NCI-H2107 (cell line): ENCODE measurements at places on chromosomes 16 and 17.

- no peak for DNase-seq
These were observed at the start of gene CD300E for GRCh38 chr17:74623693-74624093. Gene CD300E (minus strand): TSS chr17:74623738. CDS start chr17:74623621, 117 bp downstream.

DNA sequence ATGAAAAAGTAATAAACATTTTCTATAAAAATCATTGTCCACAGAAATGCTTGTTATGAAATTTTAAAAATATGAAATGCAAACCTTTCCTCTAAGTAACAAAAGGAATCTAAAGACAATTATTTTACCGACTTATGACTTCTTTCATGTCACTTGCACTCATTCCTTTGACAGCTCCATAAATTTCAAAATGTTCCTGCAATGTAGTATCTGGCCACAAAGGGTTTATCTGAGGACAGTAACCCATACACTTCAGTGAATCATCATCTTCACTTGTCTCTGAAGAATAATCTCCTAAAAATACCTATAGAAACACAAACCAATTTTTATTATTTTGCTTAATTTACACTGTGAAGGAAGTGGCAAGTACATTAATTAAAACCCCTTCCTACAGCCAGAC lies 25.6 kb upstream of the ABCA10 start:
- no peak for DNase-seq

- no peak for DNase-seq
These were observed 354.1 kb upstream of the TNRC6C start for GRCh38 chr17:77604301-77604972.

DNA sequence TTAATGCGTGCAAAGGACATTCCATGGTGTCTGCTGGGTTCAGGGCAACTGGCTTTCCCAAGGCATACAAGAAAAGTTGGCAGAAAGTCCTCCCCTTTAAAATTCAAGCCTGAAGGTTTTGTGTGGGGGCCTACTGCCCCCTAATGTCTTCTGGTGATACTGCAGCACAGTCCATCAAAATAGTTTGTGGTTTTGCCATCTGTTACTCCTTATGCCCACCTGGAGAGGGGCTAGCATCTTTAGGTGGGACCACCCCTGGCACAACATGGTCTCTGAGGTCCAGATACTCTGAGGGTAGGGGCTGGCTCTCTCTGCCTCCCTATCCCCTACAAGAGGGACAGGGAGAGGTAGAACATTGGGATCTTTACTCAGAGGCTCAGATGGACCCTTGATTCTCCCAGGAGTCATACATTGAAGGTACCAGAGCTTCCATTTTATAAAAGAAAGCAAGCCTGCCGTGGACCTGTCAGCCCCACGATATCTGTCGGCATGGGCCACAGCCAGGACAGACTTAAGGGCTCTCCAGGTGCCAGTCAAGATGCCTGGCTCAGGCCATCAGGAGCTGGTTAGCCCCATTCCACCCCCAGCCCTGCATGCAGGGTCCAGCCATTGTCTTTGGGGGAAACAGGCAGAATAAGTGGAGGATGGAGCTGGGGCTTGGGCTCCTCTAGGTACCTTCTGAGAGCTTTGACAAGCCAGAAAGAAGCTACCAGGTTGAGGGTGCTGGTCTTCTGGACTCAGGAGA lies 6.3 kb downstream of the ESRP2 start:
- DNase-seq: peak; percentile 47

- DNase-seq: no peak
These were observed 860.4 kb upstream of the SOX9 start for GRCh38 chr17:71260366-71260940.

GRCh38 chr17:76370261-76370993 lies 14.0 kb upstream of the SPHK1 start:
- DNase-seq: no peak

GRCh38 chr16:27611340-27611739 lies 61.4 kb downstream of the KATNIP start:
- no peak for DNase-seq

- no peak for DNase-seq
These were observed 4.2 kb upstream of the MAP3K14 start for GRCh38 chr17:45320931-45321461.

GRCh38 chr16:30350134-30350871 lies 4.8 kb downstream of the CD2BP2 start:
- DNase-seq: no peak

DNA sequence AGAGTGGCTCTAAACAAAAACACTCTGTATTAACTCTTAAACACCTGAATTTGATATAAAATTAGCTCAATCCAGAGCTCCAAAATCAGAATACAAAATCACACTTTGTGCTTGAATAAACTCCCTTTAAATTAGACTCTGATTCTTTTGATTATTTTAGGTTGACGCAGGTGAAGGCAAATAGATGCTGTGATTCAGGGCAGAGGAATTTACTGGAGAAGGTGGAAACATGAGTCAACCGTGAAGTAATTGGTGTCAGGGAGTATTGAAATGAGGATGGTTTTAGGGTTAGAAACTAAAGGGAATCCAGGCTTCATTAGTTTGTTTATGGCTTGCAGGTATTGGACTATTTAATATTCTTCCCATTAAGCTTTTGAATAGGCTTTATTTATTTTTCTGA lies 37.1 kb upstream of the TEKT1 start:
- DNase-seq: no peak

GRCh38 chr16:48201515-48202201 lies 42.4 kb upstream of the LONP2 start:
- no peak for DNase-seq

DNA sequence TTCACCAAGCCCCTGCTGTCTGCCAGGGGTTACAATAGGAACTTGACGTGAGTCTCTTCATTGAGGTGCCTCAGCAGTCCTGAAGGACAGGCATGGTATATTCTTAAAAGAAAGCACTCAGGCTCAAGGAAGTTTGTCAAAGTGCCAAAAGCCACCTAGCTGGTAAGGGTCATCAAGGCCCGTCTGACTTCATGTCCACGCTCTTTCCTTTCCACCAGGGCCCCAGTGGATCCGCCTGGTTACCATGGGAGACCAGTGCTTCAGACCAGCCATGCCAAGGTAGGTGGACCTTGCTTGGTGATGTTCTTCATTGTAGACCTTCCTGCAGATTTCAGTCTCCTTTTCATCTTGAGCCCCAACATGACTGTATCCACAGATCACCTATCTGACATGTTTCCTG lies 27.6 kb upstream of the CCL1 start:
- no peak for DNase-seq

DNA sequence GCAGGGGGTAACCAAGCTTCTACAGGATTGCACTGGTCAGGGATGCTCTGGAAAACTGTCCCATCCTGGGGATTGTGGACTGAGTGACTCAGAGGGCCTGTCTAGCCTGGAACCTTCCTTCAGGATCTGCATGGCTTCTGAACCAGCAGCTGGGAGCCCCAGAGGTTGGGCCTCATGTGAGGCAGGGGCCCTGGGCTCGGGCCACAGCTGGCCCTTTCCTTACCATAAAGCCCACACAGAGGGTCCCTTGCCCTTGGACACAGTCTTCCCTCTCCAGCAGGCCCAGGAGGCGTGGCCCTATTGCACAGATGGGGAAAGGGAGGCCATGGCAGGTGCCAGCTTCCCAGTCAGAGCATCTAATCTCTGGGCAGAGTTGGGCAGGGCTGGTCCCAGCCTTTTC lies 30.5 kb downstream of the ADCY7 start:
- DNase-seq: no peak

- DNase-seq: no peak
These were observed 4.2 kb downstream of the CCDC200 start for GRCh38 chr17:43224146-43224705.

GRCh38 chr16:48003206-48003907 lies 152.4 kb downstream of the ABCC12 start:
- no peak for DNase-seq

GRCh38 chr16:89373355-89374110 lies 116.8 kb downstream of the ANKRD11 start:
- no peak for DNase-seq

DNA sequence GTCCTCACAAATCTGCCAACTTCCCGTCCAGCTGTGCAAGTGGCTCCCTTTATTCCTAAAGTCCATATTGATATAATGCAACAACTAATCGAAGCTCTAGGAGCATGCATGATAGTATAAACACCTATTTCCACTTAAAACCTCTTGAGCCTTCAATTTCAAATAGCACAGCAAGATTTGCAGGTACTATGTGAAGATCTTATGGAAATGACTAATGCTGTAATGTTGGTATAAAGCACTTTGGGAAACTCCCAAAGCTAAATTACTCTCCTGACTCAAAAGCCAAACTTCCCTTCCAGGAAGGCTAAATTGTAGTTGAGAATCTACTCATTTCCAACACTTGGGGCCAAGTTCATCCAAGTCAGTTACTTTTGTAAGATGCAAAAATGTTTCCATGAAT lies 287.6 kb upstream of the CDH11 start:
- DNase-seq: no peak

DNA sequence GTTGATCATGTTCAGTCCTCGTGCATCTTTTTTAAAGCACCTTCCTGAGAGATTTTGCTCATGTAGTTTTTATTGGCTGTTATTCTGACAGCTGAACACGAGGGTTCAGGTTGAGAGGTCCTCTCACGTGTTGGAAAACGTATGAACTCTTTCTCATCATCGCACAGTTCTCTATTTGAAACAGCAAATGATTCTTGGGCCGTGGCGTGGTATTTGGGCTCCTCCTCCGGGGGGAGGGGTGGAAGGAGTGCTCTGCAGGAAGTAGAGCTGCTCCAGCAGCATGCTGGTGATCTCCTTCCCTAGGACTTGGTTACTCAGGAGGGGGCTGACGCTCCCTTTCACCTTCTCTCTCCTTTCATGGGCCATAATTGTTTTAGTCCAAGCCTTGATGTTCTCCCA lies 70.4 kb downstream of the KSR1 start:
- DNase-seq: no peak

GRCh38 chr17:77006971-77007649 lies 133.7 kb upstream of the SEC14L1 start:
- no peak for DNase-seq

- no peak for DNase-seq
These were observed 1629.5 kb upstream of the GOT2 start for GRCh38 chr16:60363566-60363965.

DNA sequence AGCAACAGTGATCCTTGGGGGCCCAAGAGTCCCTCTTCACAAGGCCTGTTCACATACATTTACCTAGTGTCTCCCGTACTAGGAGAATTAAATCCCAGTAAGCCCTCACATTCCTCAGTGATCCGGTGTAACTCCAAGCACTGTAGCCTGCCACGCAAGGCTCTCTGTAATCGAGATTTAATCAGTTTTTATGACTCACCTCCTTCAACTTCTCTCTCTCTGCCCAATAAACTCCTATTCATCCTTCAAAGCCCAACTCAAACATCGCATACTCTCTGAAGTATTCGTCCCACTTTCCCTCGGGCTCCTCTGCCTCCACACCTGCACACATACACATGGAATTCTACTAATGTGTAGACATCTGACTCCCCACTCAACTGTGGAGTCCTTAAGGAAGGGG lies 141.8 kb downstream of the CMIP start:
- DNase-seq: no peak

GRCh38 chr17:57109393-57110151 lies 24.5 kb downstream of the AKAP1 start:
- DNase-seq: no peak

DNA sequence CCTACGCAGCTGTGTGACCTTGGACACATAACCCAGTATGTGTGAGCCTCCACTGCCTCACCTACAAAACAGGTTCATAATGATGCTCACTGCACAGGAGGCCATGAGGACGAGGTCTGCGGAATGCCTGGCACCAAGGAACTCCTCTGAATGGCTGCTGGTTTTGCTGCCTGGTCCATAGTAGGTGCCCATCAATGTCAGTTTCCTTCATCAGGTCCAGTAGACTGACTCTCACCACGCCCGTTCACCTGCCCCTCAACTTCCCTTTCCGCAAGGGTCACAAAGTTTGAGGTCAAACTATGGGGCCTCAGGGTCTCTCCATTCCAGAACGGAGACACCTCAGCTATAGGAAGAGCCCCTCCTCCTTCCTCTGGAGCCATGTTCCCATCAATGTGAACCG lies 8.8 kb downstream of the PNMT start:
- no peak for DNase-seq

- no peak for DNase-seq
These were observed 10.5 kb upstream of the SALL1 start for GRCh38 chr16:51161440-51162195.

GRCh38 chr17:56678249-56679114 lies 85.0 kb downstream of the NOG start:
- DNase-seq: no peak

- no peak for DNase-seq
These were observed 149.1 kb downstream of the PRKCA start for GRCh38 chr17:66451188-66452149.

DNA sequence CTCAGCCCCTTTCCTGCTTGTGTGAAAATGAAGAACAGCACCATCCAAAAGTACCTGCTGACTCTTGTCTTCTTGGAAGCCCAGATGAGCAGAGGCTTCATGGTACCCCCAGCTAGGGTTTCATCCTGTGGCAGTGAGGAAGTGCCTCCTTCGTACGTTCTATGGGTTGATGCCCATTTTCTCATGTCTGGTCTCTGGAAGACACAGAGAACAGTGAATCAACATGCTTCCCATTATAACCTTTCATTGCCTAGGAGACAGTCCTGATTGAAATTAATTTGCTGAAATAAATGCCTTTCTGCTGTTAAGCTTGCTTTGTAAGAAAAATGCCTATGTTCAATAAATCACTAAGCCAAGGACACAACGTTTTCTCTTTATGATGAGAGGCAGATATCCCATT lies 36.5 kb downstream of the RCVRN start:
- no peak for DNase-seq

DNA sequence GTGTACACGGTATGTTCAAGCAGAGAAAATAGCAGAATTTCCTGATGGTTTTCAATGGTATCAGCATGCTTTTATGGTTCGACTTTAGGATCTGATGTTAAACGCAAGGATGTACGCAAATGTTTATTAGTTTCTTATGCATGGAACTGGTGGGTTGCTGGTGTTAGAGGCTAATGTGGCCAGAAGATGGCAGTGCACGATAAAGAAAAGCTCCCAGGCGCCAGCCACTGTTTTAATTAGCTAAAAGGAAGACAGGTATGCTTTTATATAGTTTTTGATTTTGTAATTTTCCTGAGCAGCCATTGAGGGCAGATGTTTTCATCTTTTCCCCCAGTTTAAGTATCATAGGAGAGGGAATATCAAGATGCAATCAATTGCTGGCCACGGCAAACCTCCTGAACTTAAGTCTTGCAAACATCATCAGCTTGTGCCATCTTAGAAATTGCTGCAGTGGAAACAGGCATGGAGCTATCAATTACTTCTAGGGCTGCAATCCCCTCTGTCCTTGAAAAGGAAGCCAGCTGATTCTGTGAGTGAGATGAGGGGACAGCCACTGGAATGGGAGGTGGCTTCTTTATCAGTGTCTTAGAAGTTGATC lies 648.5 kb upstream of the RBFOX1 start:
- DNase-seq: no peak

- DNase-seq: no peak
These were observed 371.5 kb downstream of the KIF2B start for GRCh38 chr17:54194268-54194667.

- DNase-seq: no peak
These were observed 30.8 kb downstream of the USP10 start for GRCh38 chr16:84730406-84731106.

DNA sequence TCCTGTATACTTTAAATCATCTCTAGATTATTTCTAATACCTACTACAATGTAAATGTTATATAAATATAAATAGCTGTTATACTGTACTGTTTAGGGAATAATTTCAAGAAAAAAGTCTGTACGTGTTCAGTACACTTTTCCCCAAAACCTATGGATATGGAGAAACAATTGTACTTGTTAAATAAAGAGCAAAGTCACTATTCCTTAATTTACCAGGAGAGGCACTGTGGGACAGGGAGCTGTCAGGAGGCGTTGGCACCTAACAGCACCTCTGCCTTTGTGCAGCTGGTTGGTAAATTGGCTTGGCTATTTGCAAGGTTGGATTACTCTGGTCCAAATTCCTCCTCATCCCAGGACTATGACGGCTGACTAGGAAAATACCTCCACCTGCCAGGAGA lies 28.0 kb downstream of the CRHR1 start:
- DNase-seq: no peak
